Spinal cord (tissue), 10 donors: ENCODE measurements at places on chromosomes 16 and 17. TPM values are rescaled to one million over a fixed set of nuclear protein-coding genes. Genes with fewer than 3 reads are reported as not detected.

CCL7 gene
- total RNA-seq = not detected

CDRT15L2 gene
- not detected for total RNA-seq

EMC6 gene
- total RNA-seq = 18.7 TPM

KCNH4 gene
- total RNA-seq = 0.30 TPM

- H3K36me3 ChIP-seq = no peaks in the 10 kb centered on the region
- H3K27ac ChIP-seq = no peak overlapping the region
- no peaks in the 10 kb centered on the region for H3K27me3 ChIP-seq
Observed at GRCh38 chr16:77480681-77481315, 46.0 kb upstream of the ADAMTS18 start.

DNA sequence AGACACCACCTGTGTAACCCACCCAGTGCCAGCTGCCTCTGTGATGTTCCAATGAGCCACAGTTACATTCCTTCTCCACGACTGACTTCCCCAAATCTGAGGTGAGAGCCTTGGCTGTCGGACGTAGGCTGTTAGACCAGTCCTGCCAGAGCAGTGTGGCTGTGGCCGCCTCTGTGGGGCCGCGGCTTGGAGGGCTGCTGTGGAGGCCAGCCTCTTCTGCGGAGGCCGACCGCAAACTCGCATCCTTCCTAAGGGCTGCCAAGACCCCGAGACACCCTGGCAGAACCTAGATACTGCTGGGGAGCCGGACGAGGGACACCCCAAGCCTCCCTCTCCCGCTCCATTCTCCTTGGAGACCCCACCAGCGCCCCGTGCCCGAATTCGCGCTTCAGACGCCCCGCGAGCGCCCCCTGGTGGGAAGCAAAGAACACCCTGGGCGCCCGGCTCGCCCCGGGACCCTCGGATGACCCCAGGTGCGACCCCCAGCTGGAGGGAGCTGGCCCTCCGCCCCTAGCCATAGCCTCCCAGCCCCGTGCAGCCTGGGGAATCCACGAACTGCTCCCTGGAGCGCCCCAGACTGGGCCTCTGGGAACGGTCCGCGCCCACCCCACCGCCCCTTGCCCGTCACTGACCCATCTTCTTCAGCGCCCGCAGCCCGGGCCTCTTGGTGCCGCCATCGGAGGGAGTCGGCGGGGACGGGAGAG lies 547 bp downstream of the PLCD3 start:
- H3K27ac ChIP-seq = peak overlapping the region; percentile 79
- H3K4me1 ChIP-seq = peaks cover 67% of the 10 kb centered on the region
- no peaks in the 10 kb centered on the region for H3K27me3 ChIP-seq
- peaks cover 24% of the 10 kb centered on the region for H3K36me3 ChIP-seq

DNA sequence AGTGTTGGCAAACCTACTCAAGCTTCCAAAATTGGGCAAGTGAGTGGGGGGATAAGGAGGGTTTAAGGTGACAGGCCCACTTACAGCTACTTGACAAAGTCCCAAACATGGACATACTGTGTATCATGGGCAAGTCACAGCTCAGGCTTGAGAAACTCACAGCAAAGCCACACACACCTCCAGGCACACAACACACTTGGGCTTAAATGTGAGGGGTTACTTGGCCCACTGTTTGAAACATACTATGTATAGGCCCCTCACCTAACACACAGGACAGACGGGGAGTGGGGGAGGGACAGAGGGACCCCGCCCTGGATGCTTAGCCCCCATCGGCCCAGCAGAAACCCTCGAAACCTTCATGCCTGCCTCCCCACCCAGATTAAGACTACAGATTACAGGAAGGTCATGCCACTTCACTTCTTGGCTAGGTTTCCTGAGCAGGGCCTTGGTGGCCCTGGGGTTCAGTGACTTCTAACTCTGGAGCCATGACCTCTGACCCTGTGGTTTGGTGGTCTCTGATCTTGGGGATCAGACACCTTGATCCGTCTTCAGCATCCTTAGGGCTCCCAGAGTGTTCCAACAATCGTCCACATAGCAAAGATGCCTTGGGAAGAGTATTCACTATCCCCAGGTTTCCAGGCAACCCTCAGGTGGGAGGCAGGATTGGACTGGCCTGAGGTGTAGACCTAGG lies 2.3 kb upstream of the SAMD14 start:
- no peak overlapping the region for H3K27ac ChIP-seq
- H3K36me3 ChIP-seq = peaks cover 50% of the 10 kb centered on the region
- H3K4me3 ChIP-seq = no peak overlapping the region
- DNase-seq = no peak

GRCh38 chr17:3693829-3694231 lies 2.1 kb downstream of the P2RX5 start:
- peaks cover 14% of the 10 kb centered on the region for H3K36me3 ChIP-seq
- DNase-seq = no peak
- peaks cover 24% of the 10 kb centered on the region for H3K4me1 ChIP-seq
- H3K4me3 ChIP-seq = no peak overlapping the region
- H3K27me3 ChIP-seq = peaks cover 42% of the 10 kb centered on the region

- DNase-seq = no peak
- H3K27me3 ChIP-seq = no peaks in the 10 kb centered on the region
- H3K4me1 ChIP-seq = no peaks in the 10 kb centered on the region
- H3K36me3 ChIP-seq = peaks cover 76% of the 10 kb centered on the region
Observed at GRCh38 chr16:70159355-70160348, 13.9 kb upstream of the CLEC18C start.

- H3K4me1 ChIP-seq = peaks cover 19% of the 10 kb centered on the region
- H3K36me3 ChIP-seq = peaks cover 4% of the 10 kb centered on the region
- H3K27me3 ChIP-seq = no peaks in the 10 kb centered on the region
- H3K4me3 ChIP-seq = no peak overlapping the region
- H3K27ac ChIP-seq = no peak overlapping the region
Observed at GRCh38 chr16:49793244-49793643, 62.7 kb downstream of the ZNF423 start.
